Left ventricle myocardium superior (tissue), 1 donor: ENCODE measurements at places on chromosomes 5 and 9. TPM values are rescaled to one million over a fixed set of nuclear protein-coding genes. Genes with fewer than 3 reads are reported as not detected.

DNA sequence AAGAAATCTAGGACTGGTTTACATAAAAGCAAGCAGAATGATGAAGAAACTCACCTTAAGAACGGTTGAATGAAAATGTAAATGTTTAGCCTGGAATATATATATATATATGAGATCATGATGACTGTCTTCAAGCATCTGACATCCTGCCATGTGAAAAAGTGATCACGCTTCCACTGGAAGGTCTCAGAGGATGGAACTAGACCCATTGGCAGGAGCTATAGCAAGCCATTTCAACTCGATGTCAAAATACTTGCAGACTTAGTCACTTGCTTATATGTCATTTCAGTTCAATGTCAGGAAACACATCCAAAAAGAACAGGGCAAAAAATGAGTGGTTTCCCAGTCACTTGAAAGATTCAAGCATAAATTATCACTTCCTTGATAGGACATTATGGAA is 22.2 kb upstream of the TMEM161B start:
- DNase-seq, result no peak

DNA sequence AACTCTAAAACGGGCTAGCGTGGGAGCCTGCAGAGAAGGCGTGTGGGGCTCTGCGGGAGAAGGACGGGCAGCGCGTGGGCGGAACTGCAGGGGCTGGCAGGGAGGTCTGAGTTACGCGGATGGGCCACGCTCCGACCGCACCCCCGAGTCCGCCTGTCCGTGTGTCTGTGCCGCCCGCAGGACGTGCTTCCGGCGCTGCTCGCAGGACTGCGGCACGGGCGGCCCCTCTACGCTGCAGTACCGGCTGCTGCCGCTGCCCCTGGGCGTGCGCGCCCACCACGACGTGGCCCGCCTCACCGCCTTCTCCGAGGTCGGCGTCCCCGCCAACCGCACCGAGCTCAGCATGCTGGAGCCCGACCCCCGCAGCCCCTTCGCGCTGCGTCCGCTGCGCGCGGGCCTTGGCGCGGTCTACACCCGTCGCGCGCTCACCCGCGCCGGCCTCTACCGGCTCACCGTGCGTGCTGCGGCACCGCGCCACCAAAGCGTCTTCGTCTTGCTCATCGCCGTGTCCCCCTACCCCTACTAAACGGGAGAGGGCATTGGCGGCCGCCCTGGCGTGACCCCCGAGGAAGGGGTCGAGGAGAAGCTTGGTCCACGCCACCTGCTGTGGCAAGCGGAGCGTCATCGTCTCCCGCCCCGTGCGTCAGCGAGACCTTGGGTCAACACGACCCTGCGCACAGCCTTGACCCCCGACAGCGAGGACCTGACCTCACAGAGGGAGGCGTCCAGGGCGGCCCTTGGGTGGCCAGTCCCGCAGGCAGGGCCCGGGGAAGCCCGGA is 11.4 kb upstream of the ASS1 start:
- peak; percentile 72 for DNase-seq

DNA sequence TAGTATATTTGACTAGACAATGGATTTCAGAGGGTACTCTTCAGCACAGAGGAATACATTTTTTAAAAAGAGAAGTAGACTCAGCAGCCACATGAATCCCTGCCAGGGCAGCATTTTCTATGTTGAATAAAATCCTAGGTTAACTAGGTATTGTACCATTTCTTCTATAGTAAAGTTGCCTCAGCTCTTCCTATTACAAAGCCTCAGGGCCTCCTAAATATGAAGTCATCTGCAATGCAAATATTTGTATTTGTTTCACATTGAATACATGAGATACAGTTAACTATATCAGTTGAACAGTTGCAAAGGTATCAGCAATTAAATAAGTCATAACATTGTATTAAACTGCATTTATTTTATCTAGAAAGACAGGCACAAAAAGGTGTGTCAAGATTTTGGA is 59.5 kb downstream of the NUDT12 start:
- no peak for DNase-seq

DNA sequence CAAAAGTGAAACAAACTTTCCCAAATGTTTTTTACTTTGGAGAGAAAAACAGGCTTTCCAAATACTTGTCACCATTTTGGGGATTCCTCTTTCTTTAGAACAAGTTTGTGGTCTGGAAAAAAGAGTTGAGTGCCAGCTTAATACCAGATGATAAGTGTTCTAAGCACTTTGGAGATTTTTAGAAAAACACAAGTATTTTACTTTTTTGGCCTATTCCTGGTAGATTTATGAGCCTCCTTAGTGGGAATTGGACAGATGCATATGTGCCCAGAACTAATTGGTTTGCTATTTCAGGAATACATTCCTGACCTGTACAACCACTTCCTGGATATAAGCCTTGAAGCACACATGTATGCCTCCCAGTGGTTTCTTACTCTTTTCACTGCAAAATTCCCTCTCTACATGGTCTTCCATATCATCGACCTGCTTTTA is 40.5 kb downstream of the GPR21 start:
- DNase-seq, result no peak

DNA sequence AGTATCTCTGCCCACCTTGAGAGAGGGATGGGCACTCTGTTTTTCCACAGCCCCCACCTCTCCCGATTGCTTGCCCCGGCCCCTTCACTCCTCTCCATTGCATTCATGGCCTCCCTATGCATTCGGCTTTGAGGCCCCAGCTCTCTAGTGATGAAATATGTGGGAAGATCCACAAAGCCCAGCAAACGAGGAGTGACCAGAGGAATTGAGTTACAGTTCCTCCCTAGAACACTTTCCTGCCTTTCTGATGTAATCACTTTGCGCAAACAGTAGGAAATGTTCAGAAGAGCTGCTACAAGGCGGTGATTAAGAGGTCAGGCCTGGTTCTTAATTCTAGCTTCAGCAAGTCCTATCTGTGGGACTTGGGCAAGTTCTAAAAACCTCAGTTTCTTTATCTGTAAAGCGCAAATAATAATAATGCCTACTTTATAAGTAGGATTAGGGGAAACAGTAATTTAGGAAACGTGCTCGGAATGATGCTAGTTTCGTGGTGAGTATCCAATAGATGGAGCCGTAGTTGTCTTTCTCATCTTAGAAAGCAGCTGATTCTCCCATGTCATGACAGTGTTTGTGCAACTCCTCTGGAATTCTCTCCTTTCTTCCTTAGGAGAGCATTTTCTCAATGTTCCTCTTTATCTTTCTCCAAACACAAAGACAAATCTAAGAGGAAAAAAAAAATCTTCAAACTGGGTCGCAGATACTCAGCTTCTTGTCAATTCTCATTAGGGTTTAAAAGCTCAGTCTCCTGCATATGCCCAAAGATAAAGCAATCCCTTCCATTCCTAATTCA is 99.5 kb upstream of the MSX2 start:
- no peak for DNase-seq

- DNase-seq, result no peak
Observed at GRCh38 chr5:138623053-138623452, 47.9 kb upstream of the HSPA9 start.

DNA sequence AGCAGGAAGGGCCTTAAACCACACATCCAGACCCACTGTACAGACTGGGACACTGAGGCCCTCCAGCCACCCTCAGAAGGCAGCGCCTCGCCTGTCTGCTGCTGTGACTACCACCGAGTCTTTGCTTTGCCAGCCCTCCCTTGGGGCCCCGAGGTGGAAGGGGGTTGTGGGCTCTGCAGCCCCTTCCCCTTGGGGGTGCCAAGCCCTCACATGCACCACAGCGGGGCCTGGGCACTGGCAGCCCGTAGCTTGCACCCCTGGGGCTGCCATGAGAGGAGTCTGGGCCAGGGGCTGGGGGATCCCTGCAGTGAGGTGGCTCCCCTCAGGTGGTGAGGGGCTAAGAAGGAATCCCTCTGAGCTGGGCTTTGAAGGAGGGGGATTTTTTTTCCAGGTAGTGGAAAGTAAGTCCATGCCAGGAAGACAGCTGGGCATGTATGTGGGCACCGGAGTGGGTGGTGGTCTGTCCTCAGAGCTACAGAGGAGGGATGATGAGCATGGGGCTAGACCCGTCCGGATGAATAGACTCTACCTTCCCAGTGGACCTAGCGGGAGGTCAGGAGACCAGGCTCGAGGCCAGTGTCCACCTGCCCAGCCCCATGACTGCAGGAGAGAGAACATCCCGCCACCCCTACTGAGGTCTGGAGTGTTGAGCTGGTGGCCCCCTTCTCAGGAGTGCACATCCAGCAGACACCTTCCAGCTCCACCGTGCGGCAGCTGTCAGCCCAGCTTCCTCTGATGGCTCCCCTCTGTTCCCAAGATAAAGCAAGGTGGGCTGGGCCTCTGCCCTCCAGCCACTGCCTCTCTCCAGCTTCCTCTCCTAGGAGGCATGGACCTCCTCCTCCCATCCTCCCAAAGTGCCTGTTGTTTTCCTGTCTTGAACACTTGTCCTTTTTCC is 15.9 kb downstream of the FLT4 start:
- peak; percentile 12 for DNase-seq

GRCh38 chr9:8719833-8720486 is 920.4 kb upstream of the DMAC1 start:
- DNase-seq, result no peak

GRCh38 chr9:6805532-6805931 is 47.8 kb downstream of the KDM4C start:
- peak; percentile 42 for DNase-seq

- DNase-seq, result no peak
Observed at GRCh38 chr5:63878788-63879187, 83.5 kb downstream of the HTR1A start.

DNA sequence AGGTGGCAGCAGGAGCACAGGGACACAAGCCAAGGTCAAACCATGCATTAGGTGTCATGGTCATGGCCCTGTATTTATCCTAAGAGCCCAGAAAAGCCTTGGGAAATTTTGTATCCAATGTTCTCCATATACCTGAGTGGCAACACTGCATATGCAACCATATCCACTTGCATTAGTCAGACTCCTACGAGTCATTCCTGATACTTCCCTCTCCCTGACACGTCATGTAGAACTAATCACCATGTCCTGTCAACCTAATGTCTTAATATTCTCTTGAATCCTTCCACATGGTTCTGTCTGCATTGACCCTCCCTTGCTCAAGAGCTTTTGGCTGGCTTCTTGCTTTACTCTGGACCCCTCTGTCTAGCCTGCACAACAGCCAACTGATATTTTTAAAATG is 9.4 kb downstream of the SCGB3A2 start:
- DNase-seq, result no peak

- DNase-seq, result no peak
Observed at GRCh38 chr5:115267617-115268016, 4.9 kb upstream of the PGGT1B start.

GRCh38 chr9:5892456-5893133 is 1.9 kb downstream of the MLANA start:
- no peak for DNase-seq

DNA sequence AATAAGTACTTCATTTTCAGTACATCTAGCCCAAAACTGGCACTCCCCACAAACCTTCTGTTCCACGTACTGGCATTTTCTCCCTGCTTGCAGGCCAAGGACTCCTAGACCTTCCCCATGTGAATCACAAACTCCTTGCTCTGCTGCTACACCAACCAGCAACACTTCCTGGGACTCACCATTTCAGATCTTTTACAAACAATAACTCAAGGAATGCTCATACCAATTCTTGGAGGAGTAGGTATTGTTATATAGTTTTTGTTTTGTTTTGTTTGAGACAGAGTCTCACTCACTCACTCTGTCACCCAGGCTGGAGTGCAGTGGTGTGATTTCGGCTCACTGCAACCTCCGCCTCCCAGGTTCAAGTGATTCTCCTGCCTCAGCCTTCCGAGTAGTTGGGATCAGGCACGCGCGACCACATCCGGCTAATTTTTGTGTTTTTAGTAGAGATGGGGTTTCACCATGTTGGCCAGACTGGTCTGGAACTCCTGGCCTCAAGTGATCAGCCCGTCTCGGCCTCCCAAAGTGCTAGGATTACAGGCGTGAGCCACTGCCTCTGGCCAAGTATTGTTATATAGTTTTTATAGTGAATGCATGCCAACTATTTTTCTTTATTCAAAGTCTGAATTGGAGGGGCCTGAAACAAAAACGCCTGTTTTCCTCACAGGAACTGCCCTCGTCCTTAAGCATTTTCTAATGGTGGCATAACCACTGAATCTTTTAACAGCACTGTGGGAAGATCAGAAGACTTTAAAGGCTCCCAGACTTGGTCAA is 210.8 kb downstream of the TSSK1B start:
- DNase-seq, result no peak

DNA sequence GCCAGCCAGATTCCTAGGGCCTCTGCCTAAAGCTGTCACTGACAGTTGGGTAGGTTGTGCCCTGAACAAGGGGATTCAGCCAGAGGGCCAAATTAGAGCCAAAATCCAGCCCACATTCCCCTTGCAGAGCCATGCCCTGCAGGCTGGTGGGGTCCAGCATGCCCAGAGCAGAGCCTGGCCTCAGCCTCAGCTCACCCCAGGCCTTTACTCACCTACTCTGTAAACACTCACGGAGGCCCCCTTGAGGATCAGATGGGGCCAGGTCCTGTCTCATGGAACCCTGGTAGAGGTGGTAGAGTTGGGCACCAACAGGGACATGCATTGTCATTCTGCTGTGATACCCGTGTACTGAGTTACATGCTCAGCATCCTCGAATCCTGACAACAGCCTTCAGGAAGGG is 74.9 kb downstream of the LMX1B start:
- no peak for DNase-seq

DNA sequence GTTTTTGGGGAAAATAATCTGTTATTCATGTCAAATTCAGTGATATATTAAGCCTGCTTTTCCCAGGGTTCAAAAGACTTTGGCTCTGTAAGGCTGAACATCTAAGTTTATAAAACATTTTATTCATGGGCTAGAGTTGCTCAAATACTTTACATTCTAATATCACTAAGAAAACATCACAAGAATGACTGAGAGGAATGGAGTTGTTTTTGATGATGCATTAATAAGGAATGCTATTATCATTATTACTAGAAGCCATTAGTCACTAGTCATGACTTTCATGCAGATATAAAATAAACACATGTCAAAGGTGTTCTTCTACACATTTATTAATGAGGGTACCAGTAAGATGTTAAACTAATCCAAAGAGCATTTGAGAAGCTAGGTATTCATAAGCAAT is 185.5 kb upstream of the KCNN2 start:
- no peak for DNase-seq

- no peak for DNase-seq
Observed at GRCh38 chr9:68678430-68678829, 26.6 kb upstream of the PIP5K1B start.

DNA sequence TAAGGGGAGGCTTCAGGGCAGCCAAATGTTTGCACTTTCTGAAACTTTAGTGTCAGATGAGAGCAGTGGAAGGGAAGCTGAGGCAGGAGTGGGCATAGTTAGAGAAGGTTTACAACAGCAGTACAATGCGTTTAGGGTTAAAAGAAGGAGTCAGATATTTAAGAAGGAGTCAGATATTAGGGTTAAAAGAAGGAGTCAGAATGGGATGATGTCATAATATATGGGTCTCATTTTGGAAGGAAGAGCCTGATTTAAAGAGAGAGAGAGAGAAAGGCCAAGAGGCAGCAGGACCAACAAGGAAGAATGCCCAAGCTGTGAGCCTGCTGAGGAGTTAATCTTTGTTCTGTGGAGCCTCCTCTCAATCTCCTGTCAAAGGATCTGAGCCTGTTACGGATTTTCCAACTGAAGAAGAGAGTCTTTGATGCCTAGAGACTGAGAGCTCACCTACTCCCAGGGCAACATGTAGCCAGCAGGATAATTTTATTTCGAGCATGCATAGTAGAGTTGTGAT is 9.5 kb downstream of the ISL1 start:
- DNase-seq, result no peak

The HAVCR2 gene
- total RNA-seq, result 2.8 TPM

The PSD2 gene
- not detected for total RNA-seq

The PCDHB9 gene
- 0.59 TPM for total RNA-seq
